ENCODE measurements at places on chromosomes 7 and 10.
A peak's percentile ranks its signal among the peaks of the same experiment; 100 is the strongest.

DNA sequence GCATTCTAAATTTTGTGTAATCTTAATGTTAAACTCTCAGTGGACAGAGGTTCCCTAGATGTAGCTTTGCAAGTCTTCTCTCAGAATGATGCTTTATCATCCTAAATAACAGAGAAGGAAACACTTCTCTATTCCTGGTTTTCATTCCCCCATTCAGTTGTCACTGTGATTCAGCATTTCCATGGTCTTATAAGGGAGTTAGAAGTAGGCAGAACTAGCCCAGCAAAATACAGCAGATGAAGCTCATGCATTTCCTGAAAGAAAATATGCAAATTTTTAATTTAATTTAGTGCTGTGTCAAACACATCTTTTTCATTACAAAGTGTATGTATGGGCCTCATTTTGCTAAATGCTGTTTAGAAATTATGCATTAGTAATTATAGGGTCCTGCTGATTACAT is 70.1 kb downstream of the ITPRID1 start:
- DNase-seq = no peak

DNA sequence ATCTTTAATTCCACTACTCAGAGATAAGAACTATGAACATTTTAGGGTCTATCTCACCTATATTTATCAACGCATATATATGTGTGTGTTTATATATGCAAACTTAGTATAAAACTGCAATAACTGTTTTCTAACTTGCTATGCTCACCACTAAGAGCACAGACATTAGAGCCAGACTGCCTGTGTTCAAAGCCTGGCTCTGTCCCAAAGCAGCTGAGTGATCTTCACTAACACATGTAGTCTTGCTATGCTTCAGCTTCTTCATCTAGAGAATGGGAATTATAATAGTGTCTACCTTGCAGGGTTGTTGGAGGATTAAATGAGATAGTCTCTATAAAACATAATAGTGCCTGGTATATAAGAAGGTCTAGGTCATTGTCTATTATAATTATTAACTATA is 165.5 kb downstream of the MAGI2 start:
- DNase-seq = no peak

- DNase-seq = no peak
Measured at GRCh38 chr7:139246905-139247304, 15.9 kb downstream of the UBN2 start.

DNA sequence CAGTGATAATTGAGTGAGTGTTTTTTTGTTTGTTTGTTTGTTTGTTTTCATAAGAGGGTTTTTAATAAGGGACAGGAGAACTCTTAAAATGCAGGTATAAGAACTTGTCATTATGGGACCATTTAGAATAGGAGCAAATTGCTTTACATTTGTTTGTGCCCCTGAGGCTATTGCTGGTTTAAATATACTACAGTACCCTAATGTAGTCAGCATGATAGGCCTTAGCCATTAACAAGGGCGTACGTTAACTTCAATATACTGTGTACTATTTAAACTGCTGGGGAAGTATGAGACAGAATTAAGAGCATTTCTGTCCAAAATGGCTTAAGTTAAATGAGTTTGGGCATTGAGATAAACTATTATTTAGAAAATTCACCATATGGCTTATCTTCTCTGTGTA is 26.2 kb downstream of the PRKAR2B start:
- no peak for DNase-seq

DNA sequence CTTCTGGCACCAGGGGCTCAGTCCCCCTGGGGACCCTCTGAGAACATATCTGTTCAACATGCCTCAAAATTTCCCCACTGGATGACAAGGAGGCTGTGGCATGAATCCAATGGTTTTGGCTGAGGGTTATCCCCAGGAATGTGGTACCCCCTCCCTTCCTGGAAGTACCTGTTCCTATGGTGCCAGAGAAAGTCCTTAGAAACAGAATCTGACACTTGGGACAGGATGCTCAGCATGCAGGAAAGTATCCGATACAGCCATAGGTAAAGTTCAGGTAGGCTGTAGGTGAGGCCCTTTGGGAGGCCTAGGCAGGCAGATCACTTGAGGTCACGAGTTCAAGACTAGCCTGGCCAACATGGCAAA is 42.7 kb upstream of the A1CF start:
- no peak for DNase-seq

GRCh38 chr10:113620511-113620910 is 43.3 kb downstream of the NRAP start:
- DNase-seq = no peak

GRCh38 chr7:5572439-5572838 is 148.8 kb upstream of the TNRC18 start:
- no peak for DNase-seq

DNA sequence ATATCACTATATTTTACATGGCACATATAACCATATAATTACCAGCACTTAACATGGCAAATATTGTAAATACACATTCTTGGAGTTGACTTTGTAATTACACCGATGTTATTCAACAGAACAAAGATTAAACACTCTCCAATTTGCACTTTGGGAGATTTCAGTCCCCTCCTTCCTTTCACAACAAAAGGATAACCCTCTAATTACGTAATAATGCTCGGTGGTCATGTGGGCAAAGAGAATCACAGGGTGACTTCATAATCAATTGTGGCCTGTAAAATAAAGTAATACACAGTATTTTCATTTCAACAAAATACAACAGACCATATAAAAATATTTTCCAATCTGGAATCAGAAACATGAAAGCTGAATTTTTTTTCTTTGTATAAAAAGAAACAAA is 73.2 kb downstream of the RHOBTB1 start:
- no peak for DNase-seq

DNA sequence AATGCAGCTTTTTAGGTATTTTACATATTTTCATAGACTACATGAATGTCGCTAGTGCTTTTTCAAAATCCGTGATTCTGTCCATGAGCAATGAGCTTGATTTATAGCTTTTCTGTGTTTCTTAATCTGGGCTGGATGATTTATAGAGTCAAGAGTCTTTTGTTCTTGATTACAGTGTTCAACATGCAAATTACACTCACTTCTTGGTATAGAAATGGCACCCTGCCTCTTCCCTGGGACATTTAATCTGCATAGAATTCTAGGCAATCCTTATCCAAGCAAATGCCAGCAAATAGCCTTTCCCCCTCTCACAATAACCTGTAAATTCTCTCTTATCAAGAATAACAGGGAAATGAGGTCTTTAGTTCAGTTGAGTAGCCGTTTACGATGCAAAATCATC is 246.2 kb upstream of the SEMA3C start:
- no peak for DNase-seq

DNA sequence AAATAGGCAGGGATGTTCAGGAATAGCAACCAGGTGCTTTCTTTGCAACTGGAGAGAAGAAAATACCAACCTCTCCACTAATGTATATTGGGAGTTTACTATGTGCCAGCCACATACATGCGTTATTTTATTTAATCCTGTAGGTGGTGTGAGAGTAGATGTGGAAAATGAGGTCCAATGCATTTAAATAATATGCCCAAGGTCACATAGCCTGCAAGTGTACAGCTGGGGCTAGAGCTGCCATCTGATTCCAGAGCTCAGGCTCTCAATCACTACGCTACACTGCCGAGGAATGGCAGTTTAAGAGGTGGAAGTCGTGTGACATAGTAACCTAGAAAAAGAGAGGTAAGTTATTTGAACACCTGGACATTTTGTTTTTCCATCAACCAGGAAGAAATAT is 277.0 kb downstream of the EXOC4 start:
- no peak for DNase-seq

- DNase-seq = no peak
Measured at GRCh38 chr10:49500412-49500811, 38.5 kb downstream of the ERCC6 start.

DNA sequence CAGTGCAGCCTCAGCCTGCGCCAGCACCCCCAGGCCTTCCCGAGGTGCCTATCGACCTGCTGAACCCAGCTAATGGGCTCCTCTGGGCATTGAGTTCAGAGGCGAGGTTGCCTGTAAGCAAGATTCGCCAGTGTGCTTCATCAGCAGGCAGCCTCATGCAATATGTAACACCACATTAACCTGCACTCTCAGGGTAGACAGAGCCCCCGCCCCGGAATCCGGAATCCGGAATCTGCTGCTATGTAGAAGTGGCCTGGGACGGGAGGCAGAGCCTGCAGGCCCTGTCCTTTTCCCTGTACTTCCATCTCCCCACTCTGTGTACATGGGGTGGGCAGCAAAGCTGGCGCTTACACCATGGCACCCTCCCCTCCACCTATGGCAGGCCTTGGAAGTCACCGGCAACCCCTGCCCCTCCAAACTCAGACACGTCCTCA is 83.9 kb upstream of the RET start:
- DNase-seq = peak; percentile 29

DNA sequence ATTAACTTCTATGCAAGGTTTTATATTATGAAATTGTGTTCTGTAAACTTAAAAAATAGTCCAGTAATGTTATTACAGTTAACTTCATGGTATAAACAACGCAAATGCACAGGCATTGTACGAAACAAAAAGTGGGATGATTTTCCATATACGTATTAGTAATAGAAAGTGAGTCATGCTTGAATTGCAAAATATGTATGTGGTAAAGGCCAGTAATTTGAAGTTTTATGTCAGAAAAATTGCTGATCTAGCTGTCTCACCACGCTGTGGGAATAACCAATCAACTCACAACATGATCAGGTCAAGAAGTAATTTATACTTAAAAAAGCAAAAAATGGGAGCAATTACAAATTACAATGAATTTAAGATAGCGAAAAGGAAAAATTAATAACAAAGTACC is 37.0 kb upstream of the GLI3 start:
- DNase-seq = no peak

- no peak for DNase-seq
Measured at GRCh38 chr7:18053177-18053928, 25.7 kb upstream of the PRPS1L1 start.

GRCh38 chr7:124773938-124774337 is 8.3 kb upstream of the GPR37 start:
- DNase-seq = no peak

- no peak for DNase-seq
Measured at GRCh38 chr7:144454256-144455039, 51.0 kb upstream of the NOBOX start.

- no peak for DNase-seq
Measured at GRCh38 chr10:17046989-17047388, 82.6 kb downstream of the CUBN start.

DNA sequence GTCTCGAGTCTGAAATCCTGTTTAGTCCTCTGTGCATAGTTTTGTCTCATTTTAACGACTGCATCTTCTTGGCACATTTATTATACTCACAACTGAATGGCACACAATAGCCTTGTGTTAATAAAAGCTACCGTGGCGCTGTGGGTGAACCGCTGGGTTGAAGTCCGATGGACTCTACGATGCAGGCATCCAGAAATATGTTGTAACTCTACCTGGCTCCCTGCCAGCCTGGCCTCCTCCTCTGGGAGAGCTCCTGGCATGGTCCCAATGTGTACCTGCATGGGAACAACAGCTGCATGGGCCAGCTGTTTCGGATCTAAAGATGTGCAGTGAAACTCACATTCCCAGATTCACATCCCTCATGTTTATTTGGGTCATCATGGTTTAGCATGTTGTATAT is 3.7 kb upstream of the DPYSL4 start:
- peak; percentile 66 for DNase-seq

Measured in sigmoid colon (tissue), 7 donors.